ENCODE measurements at places on chromosomes 13 and 19. TPM values are rescaled to one million over a fixed set of nuclear protein-coding genes. Genes with fewer than 3 reads are reported as not detected.

CTXN1 gene
- 34.3 TPM for total RNA-seq

CBY2 gene
- not detected for total RNA-seq

DOCK6 gene
- total RNA-seq = 27.5 TPM

ETV2 gene
- not detected for total RNA-seq

TEX29 gene
- total RNA-seq = not detected

KIR3DL1 gene
- not detected for total RNA-seq

VSTM1 gene
- not detected for total RNA-seq

GPALPP1 gene
- 47.5 TPM for total RNA-seq

FUT1 gene
- 5.1 TPM for total RNA-seq

DNA sequence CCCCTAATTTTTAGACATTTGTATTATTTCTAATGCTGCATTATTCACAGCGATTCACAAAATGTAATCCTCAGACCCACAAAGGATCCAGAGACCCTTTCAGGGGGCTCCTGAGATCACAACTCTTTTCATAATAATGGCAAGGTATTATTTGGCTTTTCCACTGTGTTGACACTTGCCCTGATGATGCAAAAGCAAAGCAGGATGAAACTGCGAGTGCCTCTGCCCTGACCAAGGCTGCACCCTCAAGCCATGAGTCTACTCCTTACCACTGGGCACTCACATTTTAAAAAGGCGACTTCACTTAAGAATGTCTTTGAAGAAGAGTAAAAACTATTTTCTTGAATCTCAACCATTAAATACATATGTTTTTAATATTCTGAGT, 11.4 kb downstream of the ELF1 start:
- peak; percentile 7 for DNase-seq

DNA sequence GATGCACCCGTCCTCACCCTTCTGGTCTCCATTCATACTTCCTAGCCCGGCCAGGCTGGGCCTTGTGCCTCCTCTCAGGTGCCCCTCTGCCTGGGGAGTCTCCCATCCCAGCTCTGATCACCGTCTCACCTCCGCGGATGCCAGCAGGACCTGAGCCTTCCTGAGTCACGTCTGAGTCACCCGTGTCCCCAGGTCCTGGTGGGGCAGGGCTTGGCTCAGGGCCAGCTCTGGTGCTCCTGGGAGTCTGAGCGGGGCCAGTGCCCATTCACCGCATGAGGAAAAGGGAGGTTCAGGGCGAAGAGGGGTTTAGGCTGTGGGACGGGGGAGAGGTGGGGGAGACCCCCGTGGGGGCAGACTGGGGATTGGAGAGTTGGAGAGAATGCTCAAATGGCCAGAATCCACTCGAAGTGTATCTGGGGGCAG, 593 bp downstream of the ATP8B3 start:
- no peak for DNase-seq

GRCh38 chr19:14672188-14672872, 2.3 kb downstream of the ADGRE3 start:
- no peak for DNase-seq

DNA sequence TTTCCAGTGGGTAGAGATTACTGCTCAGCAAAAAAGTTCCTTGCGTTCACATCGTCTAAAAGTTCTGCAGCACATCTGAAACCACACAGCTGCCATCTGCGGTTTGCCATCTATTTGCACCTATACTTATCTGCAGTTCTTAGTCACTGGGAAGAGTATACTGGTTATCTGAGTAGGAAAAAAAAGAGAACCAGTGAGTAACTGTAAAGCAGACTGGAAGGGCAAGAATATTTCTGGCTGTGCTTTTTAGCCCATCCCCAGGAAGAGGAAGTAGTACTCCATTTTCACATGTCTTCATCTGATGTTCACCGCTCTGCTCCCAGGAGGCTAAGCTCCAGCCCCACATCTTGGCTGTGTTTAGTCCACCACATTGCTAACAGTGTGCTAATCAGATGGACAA, 35.6 kb downstream of the EFNB2 start:
- DNase-seq = no peak

- DNase-seq = peak; percentile 26
Observed at GRCh38 chr19:54391589-54392061, 23.6 kb upstream of the TTYH1 start.

- peak; percentile 46 for DNase-seq
Observed at GRCh38 chr13:58619396-58620113, 988.0 kb downstream of the PCDH17 start.

GRCh38 chr13:56412856-56413255, 727.9 kb upstream of the PRR20A start:
- DNase-seq = no peak

DNA sequence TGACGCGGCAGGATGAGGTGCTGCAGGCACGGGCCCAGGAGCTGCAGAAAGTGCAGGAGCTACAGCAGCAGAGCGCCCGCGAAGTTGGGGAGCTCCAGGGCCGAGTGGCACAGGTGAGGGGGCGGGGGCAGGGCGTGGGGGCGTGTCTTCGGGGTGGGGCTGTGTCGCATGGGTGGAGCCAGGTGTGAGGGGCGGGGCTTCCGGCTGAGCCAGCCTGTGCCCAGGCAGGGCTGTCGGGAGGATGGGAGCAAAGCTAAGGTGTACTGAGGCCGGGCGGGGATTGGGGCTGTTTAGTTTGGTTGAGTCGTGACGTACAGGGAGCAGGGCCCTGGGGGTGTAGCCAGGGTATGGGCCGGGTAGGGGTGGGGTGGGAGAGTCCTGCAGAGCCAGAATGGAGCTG, 62.3 kb downstream of the KCNC3 start:
- peak; percentile 53 for DNase-seq

DNA sequence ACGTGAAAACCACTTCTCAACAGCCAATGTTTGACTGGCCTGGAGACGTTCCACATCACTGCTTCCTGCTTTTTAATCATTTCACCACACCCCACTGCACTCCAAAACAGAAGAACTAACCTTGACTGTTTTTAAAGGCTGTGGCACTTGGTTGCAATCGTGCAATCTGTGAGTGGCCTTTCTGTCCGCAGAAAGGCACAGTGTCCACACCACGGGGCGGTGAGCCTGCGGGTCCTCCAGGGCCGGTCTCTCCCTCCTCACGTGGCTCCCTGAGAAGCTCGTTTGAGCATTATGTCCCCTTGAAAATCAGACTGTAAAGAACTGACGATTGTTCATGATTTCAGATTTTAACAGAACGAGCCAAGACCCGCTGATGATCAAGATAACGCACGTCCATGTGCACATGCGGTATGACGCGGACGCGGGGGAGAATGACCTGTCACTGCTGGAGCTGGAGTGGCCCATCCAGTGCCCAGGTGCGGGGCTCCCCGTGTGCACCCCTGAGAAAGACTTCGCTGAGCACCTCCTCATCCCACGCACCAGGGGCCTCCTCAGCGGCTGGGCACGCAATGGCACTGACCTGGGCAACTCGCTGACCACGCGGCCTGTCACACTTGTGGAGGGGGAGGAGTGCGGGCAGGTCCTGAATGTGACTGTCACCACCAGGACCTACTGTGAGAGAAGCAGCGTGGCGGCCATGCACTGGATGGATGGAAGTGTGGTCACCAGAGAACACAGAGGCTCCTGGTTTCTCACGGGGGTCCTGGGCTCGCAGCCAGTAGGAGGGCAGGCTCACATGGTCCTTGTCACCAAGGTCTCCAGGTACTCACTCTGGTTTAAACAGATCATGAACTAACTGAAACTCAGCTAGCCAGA, 13.0 kb downstream of the PROZ start:
- no peak for DNase-seq

DNA sequence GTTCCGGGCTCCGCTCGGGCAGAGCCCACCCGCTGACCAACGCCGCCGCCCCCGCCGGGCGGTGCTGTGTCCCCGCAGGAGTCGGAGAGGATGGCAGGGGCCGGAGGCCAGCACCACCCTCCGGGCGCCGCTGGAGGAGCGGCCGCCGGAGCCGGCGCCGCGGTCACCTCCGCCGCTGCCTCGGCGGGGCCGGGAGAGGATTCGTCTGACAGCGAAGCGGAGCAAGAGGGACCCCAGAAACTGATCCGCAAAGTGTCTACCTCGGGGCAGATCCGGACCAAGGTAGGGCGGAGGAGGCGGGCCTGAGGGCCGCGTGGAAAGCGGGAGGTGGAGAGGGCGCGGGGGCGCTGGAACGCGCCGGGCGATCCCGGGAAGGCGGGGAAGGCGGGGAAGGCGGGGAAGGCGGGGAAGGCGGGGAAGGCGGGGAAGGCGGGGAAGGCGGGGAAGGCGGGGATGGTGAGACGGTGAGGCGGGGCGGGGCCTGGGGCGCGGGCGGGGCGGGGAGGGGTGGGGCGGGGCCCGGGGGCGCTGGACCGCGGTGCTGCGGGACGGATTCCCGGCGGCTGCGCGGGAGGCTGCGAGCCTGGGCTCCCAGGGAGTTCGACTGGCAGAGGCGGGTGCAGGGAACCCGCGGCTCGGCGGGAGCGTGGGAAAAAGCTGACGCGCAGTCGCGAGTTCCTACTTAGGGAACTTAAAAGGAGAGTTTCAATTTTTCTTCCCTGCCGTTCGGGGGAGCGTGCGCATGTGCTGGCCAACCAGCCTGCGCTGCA, 421 bp downstream of the DGKH start:
- peak; percentile 89 for DNase-seq

GRCh38 chr13:49784886-49785570, 7.5 kb downstream of the KPNA3 start:
- DNase-seq = no peak

GRCh38 chr19:18644196-18645034, 7.6 kb downstream of the KLHL26 start:
- DNase-seq = no peak

GRCh38 chr13:28678809-28679208, 19.9 kb downstream of the POMP start:
- no peak for DNase-seq

DNA sequence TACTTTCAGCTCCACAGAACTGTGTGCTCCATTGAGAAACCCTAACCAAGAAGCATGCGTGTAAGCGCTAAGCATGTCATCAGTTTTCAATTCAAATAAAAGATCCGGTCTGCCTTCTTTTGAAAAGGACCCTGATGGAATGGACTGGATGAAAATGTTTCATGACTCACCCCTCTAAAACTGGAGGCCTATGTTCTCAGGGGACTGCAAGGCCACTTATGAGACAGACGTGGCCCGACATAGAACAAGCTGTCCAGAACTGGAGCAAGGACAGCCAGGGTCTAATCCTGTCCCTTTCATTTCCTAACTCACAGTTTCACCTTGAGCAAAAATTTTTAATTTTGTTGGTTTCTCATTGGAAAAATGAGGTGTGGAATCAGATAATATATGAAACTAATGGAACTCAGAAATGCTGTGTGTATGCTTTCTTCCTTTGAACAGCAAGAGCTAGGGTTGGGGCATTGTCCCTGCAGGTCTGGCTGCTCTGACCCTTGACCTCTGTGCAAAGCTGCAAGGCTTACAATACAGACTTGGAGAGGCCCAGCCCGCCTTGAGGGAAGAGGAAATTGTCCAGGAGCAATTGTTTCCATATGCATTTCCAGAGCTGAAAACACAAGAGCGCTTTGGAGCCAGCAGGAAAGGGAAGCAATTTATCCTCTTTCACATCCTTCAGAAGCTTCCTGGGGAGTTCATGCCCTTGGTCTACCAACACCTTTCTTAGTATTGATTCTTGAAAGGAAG, 553.4 kb upstream of the KLF12 start:
- peak; percentile 84 for DNase-seq

GRCh38 chr13:31045286-31046081, 113.0 kb downstream of the TEX26 start:
- DNase-seq = no peak

DNA sequence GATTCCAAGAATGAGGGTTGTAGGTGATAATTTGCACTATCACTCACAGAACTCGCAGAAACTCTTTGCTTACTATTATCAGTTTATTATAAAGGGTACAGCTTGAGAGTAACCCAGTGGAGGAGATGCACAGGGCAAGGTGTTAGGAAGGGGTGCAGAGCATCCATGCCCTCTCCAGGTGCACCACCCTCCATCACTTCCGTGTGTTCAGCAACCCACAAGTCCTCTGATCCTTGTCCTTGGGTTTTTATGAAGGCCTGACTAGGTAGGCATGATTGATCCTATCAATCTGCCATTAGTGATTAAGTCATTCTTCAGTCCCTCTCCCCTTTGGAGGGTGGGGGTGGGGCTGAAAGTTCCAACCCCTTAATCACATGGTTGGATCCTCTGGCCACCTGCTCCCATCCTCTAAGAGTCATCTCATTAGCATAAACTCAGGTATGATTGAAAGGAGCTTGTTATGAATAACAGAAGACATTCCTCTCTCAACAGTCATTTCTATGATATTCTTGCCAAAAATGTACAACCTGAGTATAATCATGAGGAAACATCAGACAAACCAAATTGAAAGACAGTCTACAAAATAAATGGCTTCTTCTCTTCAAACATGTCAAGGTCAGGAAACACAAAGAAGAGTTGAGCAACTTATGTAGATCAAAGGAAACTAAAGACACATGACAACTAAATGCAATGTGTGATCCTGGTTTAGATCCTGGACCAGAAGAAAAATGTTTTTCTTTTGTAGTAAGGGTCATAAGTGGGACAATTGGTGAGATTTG, 225.4 kb downstream of the PCCA start:
- no peak for DNase-seq

DNA sequence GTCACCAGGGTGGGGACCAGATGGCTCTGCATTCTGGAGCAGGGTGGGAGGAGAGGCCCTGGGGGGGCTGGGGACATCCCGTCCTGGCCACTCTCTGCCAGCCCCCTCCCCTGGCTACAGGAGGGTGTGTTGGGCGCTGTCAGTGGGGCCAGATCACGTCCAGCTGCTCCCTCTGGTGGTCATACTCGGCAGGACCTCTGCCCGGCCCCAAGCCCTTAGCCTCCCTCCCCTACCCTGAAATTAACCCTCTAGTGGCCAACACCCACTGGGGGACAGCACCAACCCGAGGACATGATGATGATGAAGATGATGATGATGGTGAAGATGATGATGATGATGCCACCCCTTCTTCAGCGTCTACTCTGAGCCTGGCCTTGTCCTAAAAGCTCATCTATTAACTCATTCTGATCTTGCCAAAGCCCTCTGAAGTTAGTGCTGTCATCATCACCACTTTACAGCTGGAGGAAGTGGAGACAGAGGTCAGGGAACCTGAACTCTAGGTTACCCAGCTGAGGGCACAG, 590 bp upstream of the LGI4 start:
- DNase-seq = peak; percentile 88

- no peak for DNase-seq
Observed at GRCh38 chr13:21689097-21689496, 18.2 kb downstream of the FGF9 start.

- DNase-seq = peak; percentile 96
Observed at GRCh38 chr13:27792393-27793218, at the start of gene GSX1. Gene GSX1, plus strand, starts transcription at chr13:27792483. Its CDS starts 208 bp downstream, at chr13:27792691.

- no peak for DNase-seq
Observed at GRCh38 chr13:49213539-49213938, 6.6 kb upstream of the MLNR start.

- no peak for DNase-seq
Observed at GRCh38 chr13:98570929-98571372, 6.0 kb downstream of the STK24 start.

DNA sequence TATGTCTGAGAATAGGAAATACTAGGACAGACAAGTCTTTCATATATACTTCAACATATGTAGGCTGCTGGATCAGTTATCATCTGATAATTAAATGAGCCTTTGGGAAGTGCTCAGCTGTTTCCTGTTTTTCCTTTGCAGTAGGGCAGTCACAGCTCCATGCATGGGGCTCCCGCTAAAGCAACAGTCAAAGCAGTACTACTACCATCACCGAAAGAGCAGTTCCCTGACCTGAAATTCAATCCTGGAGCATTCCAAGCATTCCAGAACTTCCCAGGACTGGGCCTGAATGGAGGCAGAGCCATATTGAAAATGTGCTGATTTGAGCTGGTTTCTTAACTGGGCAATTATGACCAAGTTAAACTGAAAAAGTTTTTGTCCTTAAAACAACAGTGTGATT, 20.5 kb downstream of the MICU2 start:
- DNase-seq = peak; percentile 65

GRCh38 chr13:24613755-24614154, 66.5 kb upstream of the ATP12A start:
- DNase-seq = no peak

GRCh38 chr19:55068950-55069864, 6.3 kb upstream of the RDH13 start:
- peak; percentile 61 for DNase-seq
